ENCODE measurements at places on chromosomes 12 and 14.

GRCh38 chr14:99971941-99972747, 93.1 kb upstream of the EVL start:
- DNase-seq: no peak

DNA sequence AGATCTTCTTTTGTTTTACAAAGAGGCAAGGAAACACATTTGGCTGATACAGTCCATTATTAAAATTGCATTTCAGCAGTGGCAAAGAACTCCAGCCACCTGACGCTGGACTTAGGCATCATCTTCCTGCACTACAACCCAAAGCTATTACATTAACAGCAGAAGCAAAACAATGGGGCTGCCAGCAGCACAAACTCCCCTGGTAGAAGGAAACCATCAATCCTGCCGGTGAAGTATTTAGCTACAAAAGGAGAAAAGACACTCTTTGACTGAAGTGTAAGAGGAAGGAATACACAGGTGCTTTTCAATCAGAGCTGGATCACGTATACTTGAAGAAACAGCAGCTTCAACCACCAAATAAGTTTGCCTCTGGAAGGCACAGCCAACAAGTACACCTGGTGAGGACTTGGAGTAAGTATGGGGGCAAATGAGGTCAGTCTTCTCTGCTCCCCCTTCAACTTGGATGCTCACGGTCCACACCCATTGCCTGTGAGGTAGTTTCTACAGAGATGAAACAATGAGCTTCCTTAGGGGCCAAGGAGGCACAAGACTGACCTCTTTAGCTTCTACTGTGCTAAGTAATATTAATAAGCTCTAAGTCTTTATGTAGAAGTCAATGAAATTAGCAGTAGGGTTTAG, 125.9 kb upstream of the FOXN3 start:
- no peak for DNase-seq

- DNase-seq: peak; percentile 40
These were observed 136.9 kb downstream of the EGLN3 start for GRCh38 chr14:33814010-33814409.

GRCh38 chr12:119036878-119037825, 55.8 kb downstream of the SRRM4 start:
- DNase-seq: peak; percentile 14

GRCh38 chr12:108567406-108568337, 5.3 kb downstream of the ISCU start:
- DNase-seq: peak; percentile 14

GRCh38 chr12:67957383-67957782, 31.9 kb upstream of the IFNG-AS1 start:
- DNase-seq: peak; percentile 34

DNA sequence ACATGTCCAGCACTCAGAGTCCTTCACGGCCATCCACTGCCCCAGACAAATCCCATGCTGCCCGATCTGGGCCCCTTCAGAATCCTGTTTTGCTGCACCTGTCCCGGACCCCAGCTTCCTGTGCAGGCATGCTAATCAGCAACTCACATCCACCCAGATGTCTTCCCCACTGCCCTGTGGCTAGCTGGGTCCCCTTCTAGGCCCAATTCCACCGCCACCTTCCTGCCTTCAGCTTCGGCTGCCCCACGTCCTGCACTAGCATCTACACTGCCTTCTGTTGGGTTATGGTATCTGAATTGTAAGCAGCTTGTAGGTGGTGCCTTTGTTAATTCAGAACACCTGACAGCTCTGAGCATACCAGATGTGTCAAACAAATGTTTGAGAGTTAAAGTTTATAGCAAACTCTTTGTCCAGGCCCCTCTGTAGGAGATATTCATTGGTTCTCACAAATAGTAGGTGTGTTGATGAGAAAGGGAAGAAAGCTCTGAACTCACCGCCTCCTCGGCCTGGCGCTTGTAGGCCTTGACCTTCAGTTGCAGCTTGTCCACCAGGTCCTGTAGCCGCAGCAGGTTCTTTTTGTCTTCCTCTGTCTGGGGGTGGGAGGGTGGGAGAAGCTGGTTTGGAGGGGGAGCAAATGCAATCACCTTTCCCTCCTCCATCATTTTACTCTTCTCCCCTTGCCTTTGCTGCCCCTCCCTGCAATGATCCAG, 6.0 kb downstream of the CMTM5 start:
- no peak for DNase-seq

GRCh38 chr14:68471029-68471963, 321.6 kb downstream of the ZFP36L1 start:
- no peak for DNase-seq

- DNase-seq: no peak
These were observed 633.9 kb upstream of the LMO3 start for GRCh38 chr12:17239874-17240273.

- DNase-seq: peak; percentile 41
These were observed 1.1 kb downstream of the MIS18BP1 start for GRCh38 chr14:45251912-45252311.

- peak; percentile 61 for DNase-seq
These were observed 26.0 kb downstream of the MAPK1IP1L start for GRCh38 chr14:55077170-55078151.

- DNase-seq: peak; percentile 31
These were observed 150.9 kb upstream of the SLC38A2 start for GRCh38 chr12:46523446-46523845.

DNA sequence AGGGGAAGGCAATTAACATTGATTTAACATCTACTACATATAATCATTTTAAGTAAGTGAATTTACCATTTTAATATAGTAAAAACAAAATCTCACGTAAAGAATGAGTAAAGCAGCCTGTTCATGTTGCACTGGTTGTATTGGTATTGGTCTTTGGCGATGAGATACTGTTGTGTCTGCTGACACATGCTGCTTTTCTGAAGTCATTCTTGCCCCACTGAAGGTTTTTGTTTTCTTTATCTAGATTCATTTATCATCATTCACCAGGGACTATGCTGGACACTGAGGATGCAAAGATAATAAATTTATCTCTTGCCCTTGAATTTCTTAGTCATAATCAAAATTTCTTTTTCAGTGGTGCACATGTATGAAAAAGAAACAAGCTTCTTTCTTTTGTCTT, 246.2 kb upstream of the NPAS3 start:
- DNase-seq: peak; percentile 64

GRCh38 chr12:31278832-31279231, 47.1 kb downstream of the SINHCAF start:
- DNase-seq: no peak

DNA sequence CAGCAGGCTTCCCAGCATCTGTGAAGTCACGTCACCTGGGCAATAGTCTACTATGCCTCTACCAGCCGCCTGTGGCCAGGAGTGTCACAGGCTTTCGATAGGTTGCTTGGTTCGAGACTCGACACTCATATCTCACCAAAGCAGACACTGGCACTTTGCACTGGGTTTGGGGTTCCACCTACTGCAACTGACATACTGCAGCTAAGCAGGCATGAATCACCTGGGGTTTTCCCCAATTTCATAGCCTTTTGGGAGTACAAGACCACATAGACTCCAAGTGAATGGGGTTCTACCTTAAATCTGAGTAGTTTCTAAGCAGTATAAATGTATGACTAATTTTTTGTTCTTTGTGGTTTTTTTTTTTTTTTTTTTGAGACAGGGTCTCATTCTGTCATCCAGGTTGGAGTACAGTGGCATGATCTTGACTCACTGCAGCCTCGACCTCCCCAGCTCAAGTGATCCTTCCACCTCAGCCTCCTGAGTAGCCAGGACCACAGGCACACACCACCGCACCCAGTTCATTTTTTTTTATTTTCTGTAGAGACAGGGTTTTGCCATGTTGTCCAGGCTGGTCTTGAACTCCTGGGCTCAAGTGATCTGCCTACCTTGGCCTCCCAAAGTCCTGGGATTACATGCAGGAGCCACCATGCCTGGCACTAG, 32.1 kb downstream of the DMAC2L start:
- peak; percentile 39 for DNase-seq

DNA sequence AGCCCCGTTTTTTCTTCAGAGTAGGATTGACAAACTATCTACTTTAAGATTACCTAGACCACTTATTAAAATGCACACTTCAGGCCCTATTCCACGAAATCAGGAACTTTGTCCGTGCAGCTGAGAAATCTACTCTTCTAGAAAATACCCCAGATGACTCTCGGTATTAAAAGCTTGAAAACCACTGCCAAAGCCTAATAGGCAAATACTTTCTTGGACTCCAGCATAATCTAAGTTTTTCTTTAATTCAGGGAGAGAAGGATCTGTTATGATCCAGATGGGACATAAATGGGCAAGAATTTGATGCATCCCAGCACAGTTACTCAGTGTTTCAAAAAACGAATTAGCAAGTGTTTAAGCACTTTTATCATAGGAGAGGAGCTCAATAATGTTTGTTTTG, 94.5 kb downstream of the TMX1 start:
- DNase-seq: no peak

- peak; percentile 77 for DNase-seq
These were observed 8.7 kb downstream of the PHB2 start for GRCh38 chr12:6961695-6962284.

DNA sequence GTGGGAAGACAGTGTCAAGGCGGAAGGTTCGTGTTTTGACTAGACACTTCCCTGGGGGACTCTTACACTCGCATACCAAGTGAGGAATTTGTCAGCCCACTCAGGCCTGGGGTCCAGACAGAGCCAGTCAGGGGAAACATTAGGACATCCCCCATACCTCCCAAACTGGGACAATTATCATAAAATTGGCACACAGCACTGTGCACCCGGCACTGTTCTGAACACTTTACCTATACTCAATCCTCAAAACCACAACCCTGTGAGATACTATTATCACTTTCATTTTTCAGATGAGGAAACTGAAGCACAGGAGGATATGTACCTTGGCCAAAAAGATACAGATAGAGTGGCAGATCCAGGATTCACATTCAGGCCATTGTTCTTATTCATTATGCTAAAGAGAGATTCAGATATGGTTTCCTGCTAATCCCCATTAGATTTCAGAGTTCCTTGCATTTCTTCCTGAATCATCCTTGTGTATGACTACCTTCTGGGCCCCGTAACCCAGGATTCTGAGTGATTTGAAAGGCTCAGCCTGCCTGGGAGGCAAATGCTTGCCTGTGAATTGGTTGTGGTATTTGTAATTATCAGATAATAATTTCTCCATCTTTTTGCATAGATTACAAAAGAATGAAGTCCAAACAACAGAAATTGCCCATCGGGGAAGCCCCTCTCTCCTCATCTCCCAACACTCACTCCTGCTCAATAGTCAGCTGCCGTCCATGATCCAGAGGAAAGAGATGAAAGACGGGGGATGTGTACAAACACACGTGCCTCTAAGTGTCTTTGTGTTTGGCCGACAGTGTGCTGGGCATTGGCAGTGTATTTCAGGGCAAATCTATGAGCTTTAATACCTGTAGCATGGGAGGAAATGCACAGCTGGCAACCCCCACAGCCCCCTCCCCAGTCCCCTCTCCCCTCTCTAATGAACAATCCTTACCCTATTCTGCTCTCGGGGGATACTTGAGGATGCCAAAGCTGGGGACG, 4.6 kb downstream of the TAC3 start:
- no peak for DNase-seq

Measured in fibroblast of mammary gland (primary cell).